ENCODE measurements at places on chromosomes 1 and 21. TPM values are rescaled to one million over a fixed set of nuclear protein-coding genes. Genes with fewer than 3 reads are reported as not detected.

DNA sequence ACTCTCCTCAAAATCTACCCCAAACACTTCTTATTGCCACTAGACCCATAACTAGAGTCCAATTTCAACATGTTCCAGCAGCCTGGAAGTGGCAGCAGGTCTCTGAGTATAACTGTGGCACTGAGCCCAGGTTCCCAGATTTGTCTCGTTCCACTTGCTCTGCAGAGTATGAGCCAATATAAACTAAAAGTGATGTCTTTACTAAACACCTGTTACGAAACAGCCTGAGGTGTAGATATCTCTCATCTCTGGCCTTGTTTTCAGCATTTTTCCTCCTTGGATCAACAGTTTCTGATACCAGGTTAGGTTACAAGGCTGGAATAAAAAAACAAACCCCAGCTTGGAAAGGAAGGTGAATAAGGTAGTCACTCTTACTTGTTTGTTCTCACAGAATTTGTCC lies 25.2 kb upstream of the PRDX6 start:
- peak; percentile 37 for DNase-seq

GRCh38 chr1:219574484-219575087 lies 38.3 kb downstream of the ZC3H11B start:
- DNase-seq, result no peak

DNA sequence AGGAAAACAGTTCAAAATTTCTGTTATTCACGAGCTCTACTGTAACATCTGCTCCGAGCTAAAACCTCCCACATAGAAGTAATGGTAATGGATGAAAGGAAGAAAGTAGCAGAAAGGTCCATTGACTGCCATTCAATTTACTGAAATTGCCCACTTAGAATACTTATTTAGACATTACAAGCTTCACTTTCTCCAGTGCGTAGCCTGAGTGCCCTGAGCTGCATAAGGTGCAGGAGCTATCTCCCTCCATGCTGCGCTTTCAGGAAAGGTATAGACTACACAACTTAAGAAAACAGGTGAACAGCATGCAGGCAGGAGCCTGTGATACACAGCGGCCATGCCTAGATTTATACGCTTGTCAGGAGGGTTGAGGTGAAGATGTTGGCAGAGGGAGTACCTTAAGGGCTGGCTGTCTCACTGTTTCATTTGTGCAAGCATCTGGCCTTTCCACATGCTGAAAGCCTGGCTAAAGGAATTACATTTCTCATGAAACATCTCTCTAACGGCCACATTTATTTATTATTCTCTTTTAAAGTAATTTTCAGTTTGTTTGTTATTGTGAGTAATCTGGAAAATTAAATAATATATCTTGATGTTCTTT lies 74.7 kb downstream of the RGS18 start:
- DNase-seq, result no peak

The GSTM1 gene
- total RNA-seq, result not detected

The FOXD3 gene
- 0.20 TPM for total RNA-seq

Data from M059J (cell line).